ENCODE measurements at places on chromosomes 12 and 14. TPM values are rescaled to one million over a fixed set of nuclear protein-coding genes. Genes with fewer than 3 reads are reported as not detected.

DNA sequence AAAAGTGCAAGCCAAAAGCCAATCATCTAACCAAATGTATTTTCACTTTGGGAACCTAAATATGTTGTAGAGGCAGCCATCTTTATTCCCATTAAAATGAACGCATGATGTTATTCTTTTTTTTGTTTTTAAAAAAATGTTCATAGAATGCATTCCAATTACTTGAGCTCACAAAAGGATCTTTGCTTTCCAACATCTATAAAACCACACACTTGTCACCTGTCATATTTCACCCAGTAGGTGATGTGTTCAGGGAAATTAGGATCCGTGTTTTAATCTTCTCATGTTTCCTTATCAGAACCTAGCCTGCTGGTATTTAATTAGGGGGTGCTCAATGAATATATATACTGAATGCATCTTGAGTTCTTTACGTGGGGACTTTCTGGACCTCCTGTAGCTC, 13.6 kb downstream of the TTC8 start:
- DNase-seq: no peak

GRCh38 chr12:71536279-71536938, 96.8 kb downstream of the LGR5 start:
- no peak for DNase-seq

GRCh38 chr12:89574736-89575208, 48.9 kb upstream of the POC1B start:
- no peak for DNase-seq

DNA sequence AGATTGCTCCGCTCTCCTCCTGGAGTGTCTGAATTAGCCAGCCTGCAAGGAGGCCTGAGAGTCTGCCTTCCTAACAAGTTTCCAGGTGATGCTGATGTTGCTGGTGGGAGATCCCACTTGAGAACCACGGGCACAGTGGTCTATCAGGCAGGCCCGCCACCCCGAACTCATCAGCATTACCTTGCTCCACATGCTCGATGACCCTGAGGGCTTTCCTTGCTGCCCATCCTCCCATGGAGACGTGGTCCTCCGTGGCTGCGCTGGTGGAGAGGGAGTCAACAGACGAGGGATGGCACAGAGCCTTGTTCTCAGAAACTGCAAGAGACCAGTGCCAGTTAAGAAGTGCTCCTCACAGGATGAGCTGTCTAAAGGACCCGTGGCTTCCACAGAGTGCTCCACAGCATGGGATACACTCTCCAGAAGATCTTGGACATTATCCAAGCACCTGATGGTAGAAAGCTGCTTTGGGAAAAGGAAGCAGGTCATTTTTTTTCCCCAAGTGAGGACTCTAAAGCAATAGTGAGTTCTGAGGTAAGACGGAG, 18.3 kb downstream of the HAL start:
- no peak for DNase-seq

- no peak for DNase-seq
Observed at GRCh38 chr14:97350415-97350814, 553.2 kb downstream of the VRK1 start.

The KRT5 gene
- 413 TPM for total RNA-seq

The FGF6 gene
- not detected for total RNA-seq
